ENCODE measurements at places on chromosomes 11 and 22.

DNA sequence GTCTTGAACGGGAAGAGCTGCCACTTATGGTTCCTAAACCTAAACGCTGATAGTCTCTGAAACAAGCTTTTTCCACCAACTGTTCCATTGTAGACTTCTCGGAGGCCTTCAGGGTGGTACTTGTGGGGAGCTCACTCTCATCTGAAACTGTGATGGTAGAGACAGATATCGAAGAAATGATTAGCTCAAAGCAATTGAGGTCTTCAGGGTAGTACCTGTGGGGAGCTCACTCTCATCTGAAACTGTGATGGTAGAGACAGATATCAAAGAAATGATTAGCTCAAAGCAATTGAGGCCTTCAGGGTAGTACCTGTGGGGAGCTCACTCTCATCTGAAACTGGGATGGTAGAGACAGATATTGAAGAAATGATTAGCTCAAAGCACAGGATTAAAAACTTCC, 175.7 kb downstream of the SWAP70 start:
- H3K27ac ChIP-seq, result no peak overlapping the region
- no peak for DNase-seq
- H3K36me3 ChIP-seq, result no peaks in the 10 kb centered on the region
- no peaks in the 10 kb centered on the region for H3K27me3 ChIP-seq

- peaks cover 44% of the 10 kb centered on the region for H3K36me3 ChIP-seq
- no peaks in the 10 kb centered on the region for H3K27me3 ChIP-seq
- peak overlapping the region; percentile 72 for H3K4me3 ChIP-seq
- H3K27ac ChIP-seq, result peak overlapping the region; percentile 99
Measured at GRCh38 chr11:65133724-65134123, 595 bp downstream of the SYVN1 start.

- peaks cover 30% of the 10 kb centered on the region for H3K4me1 ChIP-seq
- DNase-seq, result no peak
- no peak overlapping the region for H3K4me3 ChIP-seq
- H3K27me3 ChIP-seq, result no peaks in the 10 kb centered on the region
Measured at GRCh38 chr22:28029201-28029948, 110.3 kb upstream of the PITPNB start.

GRCh38 chr22:30289980-30290313, 642 bp upstream of the CASTOR1 start:
- H3K27me3 ChIP-seq, result no peaks in the 10 kb centered on the region
- H3K27ac ChIP-seq, result peak overlapping the region; percentile 97
- H3K4me1 ChIP-seq, result peaks cover 56% of the 10 kb centered on the region
- DNase-seq, result no peak
- H3K36me3 ChIP-seq, result peaks cover 59% of the 10 kb centered on the region

DNA sequence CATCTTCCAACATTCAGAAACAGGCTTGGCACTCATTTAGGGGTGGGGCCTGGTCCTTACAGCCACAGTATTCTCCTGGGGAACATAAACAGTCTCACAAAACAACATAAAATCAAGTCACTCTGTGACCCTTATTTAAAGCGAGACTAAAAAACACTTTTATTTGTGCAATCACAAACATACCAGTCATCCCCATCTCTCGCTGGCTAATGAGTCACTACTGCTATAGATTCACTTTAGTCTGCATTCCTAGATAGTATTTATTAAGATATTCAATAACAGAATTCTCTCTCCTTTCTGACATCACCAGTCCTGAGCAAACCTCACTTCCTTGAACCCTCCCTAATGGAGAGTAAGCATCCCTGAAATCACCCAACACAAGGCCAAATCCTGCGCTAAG, 68.0 kb downstream of the ZBTB44 start:
- H3K4me3 ChIP-seq, result no peak overlapping the region
- no peaks in the 10 kb centered on the region for H3K4me1 ChIP-seq
- no peaks in the 10 kb centered on the region for H3K27me3 ChIP-seq
- no peak overlapping the region for H3K27ac ChIP-seq

- H3K4me1 ChIP-seq, result peaks cover 36% of the 10 kb centered on the region
- DNase-seq, result no peak
- no peaks in the 10 kb centered on the region for H3K36me3 ChIP-seq
- peak overlapping the region; percentile 57 for H3K27ac ChIP-seq
- H3K4me3 ChIP-seq, result no peak overlapping the region
Measured at GRCh38 chr22:35480627-35481550, 59.7 kb upstream of the RASD2 start.

DNA sequence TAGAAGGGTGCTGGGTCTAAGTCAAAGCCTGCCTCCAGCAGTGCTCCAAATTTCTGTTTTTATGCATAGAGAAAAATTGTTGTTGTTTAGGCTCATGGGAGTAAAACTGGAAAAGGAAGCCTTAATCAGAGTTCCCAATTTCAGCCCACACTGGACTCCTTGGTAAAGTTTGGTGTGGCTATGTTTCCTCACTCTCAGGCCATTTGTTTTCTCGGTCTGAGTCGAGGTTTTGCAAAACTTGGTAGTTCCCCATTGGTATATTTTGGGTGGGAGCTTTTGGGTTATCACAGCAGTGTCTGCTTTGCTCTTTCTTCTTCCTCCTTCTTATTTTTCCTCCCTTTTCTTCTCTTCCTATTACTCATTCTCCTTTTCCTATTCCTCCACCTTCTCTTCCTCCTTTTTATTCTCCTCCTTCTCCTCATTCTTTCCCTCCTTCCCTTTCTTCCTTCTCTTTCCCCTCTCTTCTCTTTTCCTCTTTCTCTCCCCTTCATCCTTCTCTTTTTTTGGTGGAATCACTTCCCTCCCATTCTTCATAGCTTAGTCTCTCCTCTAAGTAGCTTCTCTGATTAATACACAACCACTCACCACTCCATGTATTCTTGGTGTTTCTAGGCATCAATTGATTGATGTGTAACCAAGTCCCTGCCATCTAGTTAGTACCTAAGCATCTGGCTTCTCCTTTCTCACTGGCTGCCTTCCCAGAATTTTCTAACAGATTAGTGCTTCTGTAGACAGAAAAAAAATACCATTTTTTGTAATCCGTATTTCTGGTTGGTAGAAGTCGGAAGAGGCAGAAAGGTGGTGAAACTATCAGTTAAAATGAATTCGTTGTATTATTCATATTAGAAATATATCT, 10.1 kb downstream of the SLC5A1 start:
- DNase-seq, result no peak
- H3K4me3 ChIP-seq, result no peak overlapping the region
- H3K27me3 ChIP-seq, result peaks cover 4% of the 10 kb centered on the region
- H3K36me3 ChIP-seq, result no peaks in the 10 kb centered on the region

GRCh38 chr11:68677432-68677831, 6.9 kb upstream of the GAL start:
- no peaks in the 10 kb centered on the region for H3K27me3 ChIP-seq
- no peak overlapping the region for H3K27ac ChIP-seq
- no peak overlapping the region for H3K4me3 ChIP-seq

DNA sequence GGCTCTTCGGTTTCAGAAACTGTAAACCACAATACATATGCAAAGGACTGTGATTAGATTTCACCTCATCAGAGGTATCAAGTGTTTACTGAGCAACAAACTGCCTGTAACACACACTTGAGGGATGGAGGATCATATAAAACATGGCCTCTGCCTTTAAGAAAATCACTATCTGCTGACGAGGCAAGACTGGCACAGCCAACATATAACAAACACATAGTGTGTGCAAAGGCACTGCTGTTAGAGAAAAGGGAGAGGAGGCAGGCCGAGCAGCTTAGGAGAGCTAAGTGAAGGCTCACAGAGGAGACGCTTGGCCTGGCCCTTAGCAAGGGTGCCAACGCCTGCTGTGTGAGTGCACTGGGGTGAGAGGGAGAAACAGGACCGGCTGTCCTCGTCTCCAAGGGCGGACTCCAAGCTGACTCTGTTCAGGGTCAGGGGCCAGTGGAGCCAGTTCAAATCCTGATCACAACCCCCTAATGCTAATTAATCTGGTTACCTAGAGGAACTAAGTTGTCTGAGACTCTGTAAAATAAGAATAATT, 48.2 kb downstream of the LRFN4 start:
- no peaks in the 10 kb centered on the region for H3K27me3 ChIP-seq
- no peak for DNase-seq
- H3K36me3 ChIP-seq, result no peaks in the 10 kb centered on the region

DNA sequence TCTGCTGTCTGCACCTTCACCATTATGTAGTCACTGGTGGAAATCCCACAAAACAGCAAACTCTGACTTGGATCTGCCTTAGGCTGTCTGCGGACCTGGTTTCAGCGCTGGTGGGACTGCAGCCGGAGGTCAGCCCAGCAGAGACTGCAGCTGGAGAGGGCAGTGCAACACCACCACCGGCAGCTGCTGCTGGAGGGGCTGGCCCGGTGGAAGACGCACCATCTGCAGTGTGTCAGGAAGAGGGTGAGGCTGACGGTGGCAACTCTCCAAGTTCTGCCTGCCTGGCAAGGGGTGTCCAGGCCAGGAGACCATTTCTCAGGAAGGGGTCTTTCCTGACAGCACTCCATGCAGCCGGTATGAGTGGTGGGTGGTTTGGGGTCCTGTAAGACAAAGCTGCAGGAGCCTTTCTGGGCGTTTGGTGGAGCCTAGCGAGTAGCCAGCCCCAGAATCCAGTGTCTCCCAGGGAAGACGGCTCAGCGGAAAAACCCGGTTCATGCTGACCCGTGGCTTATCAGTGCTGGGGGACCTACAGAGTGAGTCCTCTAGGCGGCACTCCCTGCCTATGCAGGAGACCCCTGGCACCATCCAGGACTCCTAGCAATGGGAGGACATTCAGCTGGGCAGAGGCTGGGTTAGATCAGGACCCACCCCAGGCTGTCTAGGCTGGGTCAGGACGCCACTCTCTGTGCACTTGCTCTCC, 50.8 kb downstream of the PISD start:
- no peaks in the 10 kb centered on the region for H3K27me3 ChIP-seq
- H3K36me3 ChIP-seq, result no peaks in the 10 kb centered on the region
- H3K4me3 ChIP-seq, result no peak overlapping the region
- no peak overlapping the region for H3K27ac ChIP-seq
- no peak for DNase-seq

- no peak for DNase-seq
- H3K27me3 ChIP-seq, result no peaks in the 10 kb centered on the region
- peak overlapping the region; percentile 88 for H3K4me3 ChIP-seq
- peak overlapping the region; percentile 90 for H3K27ac ChIP-seq
Measured at GRCh38 chr11:125569915-125570621, 791 bp downstream of the EI24 start.

- H3K27ac ChIP-seq, result peak overlapping the region; percentile 82
- no peak for DNase-seq
- no peaks in the 10 kb centered on the region for H3K27me3 ChIP-seq
Measured at GRCh38 chr11:62432695-62433094, 13.9 kb downstream of the SCGB1A1 start.

- no peaks in the 10 kb centered on the region for H3K27me3 ChIP-seq
- H3K27ac ChIP-seq, result no peak overlapping the region
- H3K4me1 ChIP-seq, result peaks cover 6% of the 10 kb centered on the region
- H3K36me3 ChIP-seq, result no peaks in the 10 kb centered on the region
- no peak for DNase-seq
- no peak overlapping the region for H3K4me3 ChIP-seq
Measured at GRCh38 chr11:103703437-103703836, 333.0 kb upstream of the DDI1 start.

DNA sequence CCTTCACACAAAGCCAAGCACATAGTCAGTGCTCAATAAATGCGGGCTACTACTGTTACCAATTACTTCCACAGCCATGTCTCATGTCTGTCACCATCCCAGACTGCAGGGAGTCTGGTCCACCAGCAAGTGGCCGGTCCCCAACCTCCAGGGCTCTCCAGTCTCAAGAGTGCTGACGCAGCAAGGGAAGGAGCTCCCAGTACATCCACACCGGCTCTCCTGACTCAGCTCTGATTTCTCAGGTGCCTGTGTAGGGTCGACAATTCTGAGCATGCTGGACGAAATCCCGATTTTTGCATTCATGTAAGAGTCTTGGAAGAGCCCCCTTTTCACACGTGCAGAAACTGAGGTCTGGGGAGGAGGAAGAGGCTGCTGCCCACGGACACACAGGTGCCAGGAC, 10.3 kb upstream of the NEFH start:
- H3K27me3 ChIP-seq, result no peaks in the 10 kb centered on the region
- peak overlapping the region; percentile 63 for H3K4me3 ChIP-seq
- H3K27ac ChIP-seq, result no peak overlapping the region
- no peaks in the 10 kb centered on the region for H3K36me3 ChIP-seq
- H3K4me1 ChIP-seq, result peaks cover 6% of the 10 kb centered on the region

GRCh38 chr22:35393116-35394010, 6.6 kb upstream of the MCM5 start:
- no peak overlapping the region for H3K27ac ChIP-seq
- H3K36me3 ChIP-seq, result no peaks in the 10 kb centered on the region
- H3K4me3 ChIP-seq, result no peak overlapping the region
- no peaks in the 10 kb centered on the region for H3K4me1 ChIP-seq
- no peaks in the 10 kb centered on the region for H3K27me3 ChIP-seq

DNA sequence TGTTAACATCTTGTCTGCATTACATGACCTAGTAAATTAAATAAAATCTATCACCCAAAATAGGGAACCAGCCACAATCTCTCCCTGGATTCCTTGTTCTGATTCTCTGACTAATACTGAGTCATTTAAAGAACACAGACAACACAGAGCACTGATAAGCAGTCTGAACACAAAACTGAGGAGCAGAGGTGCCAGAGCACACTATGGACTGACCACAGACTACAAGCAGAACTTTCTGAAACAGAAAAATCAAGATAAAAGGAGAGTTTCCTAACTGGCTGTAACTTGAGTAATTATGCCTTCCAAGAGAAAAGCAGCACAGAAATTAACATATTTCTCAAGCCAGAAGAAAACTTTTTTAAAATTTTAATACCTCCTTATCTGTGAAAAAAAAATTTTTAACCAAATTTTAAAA, 128.8 kb downstream of the SGSM3 start:
- peaks cover 14% of the 10 kb centered on the region for H3K4me1 ChIP-seq
- H3K36me3 ChIP-seq, result no peaks in the 10 kb centered on the region
- no peak for DNase-seq
- peak overlapping the region; percentile 56 for H3K27ac ChIP-seq

- H3K36me3 ChIP-seq, result no peaks in the 10 kb centered on the region
- H3K27me3 ChIP-seq, result no peaks in the 10 kb centered on the region
- DNase-seq, result no peak
- H3K4me3 ChIP-seq, result no peak overlapping the region
- H3K4me1 ChIP-seq, result no peaks in the 10 kb centered on the region
Measured at GRCh38 chr22:44516841-44517240, 18.8 kb upstream of the RTL6 start.

Data from esophagus squamous epithelium (tissue), 5 donors.